Melanocyte of skin (primary cell): ENCODE measurements at places on chromosomes 7 and 10. TPM values are rescaled to one million over a fixed set of nuclear protein-coding genes. Genes with fewer than 3 reads are reported as not detected.

TMEM106B gene
- total RNA-seq: 55.1 and 73.8 TPM in 2 replicates

OPALIN gene
- total RNA-seq: not detected in 2 replicates

TRPV5 gene
- not detected in 2 replicates for total RNA-seq

ACTR3C gene
- total RNA-seq: 0.34 and 0.73 TPM in 2 replicates
